ENCODE measurements at places on chromosomes 4 and X. TPM values are rescaled to one million over a fixed set of nuclear protein-coding genes. Genes with fewer than 3 reads are reported as not detected.

The CCKAR gene
- total RNA-seq: 26.1 TPM

The LUZP4 gene
- total RNA-seq: not detected

The RBM47 gene
- total RNA-seq: 11.2 TPM

The RAI2 gene
- total RNA-seq: not detected

The COL4A6 gene
- total RNA-seq: 0.47 TPM

The FAM184B gene
- total RNA-seq: not detected

The F9 gene
- not detected for total RNA-seq

The JAKMIP1 gene
- not detected for total RNA-seq

The MAGEE2 gene
- not detected for total RNA-seq

The SNCA gene
- total RNA-seq: 8.3 TPM

The S100P gene
- total RNA-seq: not detected

The GC gene
- not detected for total RNA-seq

The CXCL8 gene
- 33.1 TPM for total RNA-seq

The KLB gene
- not detected for total RNA-seq

Data from M059J (cell line).